ENCODE measurements at places on chromosomes 6 and 20. TPM values are rescaled to one million over a fixed set of nuclear protein-coding genes. Genes with fewer than 3 reads are reported as not detected.

Gene BMP2
- total RNA-seq: 28.8 TPM

Gene LGSN
- not detected for total RNA-seq

DNA sequence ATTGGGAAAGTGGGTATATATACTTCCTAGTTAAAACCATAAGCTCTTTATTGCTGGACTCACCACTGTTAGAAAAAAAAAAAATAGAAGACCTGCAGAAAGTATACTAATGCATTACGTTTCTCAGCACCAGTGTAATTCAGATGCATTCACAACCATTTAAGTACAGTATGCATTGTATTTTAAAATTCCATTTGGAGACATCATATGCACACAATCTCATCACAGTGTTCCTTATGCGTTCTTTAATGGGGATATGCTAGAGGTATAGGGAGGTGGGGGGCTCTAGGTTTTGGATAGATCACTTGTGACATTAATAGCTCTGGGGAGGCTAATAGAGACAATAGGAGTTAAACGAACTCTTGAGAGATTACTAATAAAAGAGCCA is 9.4 kb downstream of the TFAP2A start:
- DNase-seq: no peak

GRCh38 chr6:3244003-3244831 is 14.5 kb upstream of the PSMG4 start:
- no peak for DNase-seq

Gene BNIP5
- 0.11 TPM for total RNA-seq

DNA sequence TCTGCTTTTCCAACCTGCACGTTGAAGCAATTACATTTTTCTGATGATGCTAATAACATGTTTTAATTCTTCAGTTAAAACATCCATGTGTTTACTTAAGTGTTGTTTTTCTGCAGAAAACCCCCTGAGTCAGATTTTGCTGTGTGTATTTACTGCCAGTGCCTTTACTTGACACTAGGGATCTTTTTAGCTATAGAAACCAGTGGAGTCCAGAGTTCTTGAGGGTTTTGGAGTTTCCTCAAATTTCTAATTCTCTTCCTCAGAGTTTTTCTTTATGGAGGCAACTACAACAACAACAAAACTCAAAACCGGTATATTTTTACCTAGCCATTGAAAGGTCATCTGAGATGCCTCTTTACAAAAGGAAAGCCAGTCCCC is 168.4 kb downstream of the JARID2 start:
- DNase-seq: no peak

DNA sequence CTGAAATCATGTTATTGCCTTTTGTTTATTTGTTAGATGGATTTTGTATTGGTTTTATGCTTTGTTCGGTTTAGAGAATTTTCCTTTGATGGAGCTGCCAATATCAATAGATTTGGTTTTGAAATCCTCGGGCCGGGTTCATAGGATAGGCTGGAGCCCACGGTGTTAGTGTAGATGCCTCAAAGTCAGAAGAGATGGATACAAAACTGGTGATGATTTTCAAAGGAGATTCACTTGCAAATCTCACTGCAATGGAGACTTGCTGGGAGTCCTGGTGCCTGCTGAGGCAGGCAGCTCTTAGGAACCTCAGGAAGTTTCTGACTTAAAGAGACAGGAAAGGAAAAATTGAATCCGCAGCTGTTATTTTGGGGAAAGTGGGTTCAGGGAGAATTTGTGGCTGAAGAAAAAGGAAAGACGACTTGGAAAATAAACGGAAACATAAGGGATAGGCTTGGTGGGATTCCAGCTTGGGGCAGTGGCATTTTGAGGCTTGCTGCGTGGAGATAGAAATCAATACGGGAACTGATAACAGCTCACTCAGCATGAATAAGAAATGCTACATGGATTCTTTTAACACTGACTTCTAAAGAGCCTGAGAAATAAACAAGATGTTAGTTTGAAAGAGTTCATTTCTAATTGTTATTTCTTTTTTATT is 241.6 kb downstream of the PHACTR1 start:
- DNase-seq: no peak

Gene PKIB
- 9.0 TPM for total RNA-seq

DNA sequence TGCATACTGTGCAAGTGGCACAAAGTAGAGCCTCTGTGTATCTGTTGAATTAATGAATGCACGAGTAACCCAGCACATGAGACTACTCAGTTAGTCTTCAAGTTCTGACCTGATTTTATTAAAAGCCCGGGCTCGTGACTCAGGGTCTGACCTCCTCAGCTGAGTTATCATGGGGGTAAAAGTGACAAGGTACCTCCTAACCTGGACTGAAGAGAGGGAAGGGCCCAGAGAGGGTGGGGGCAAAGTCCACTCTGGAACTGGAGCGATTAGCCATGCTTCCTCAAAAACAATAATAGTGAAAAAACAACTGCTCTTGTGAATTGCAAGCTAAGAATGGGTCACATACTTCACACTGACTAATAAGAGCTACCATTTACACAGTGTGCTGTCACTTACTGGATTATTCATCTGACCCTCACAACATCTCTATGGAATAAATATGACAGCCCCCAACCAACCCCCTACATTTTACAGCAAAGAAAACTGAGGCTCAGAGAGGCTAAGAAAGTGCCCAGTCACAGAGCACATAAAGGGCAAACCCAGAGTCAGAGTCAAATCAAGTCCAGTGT is 26.7 kb downstream of the TRERF1 start:
- no peak for DNase-seq

- no peak for DNase-seq
These were observed 20.3 kb upstream of the HLA-DRB1 start for GRCh38 chr6:32609731-32610640.

Gene MEI4
- total RNA-seq: not detected

Gene NHLRC1
- 7.9 TPM for total RNA-seq

Gene GCLC
- total RNA-seq: 48.9 TPM

Gene ETV7
- 7.0 TPM for total RNA-seq

Gene DOK5
- total RNA-seq: not detected

DNA sequence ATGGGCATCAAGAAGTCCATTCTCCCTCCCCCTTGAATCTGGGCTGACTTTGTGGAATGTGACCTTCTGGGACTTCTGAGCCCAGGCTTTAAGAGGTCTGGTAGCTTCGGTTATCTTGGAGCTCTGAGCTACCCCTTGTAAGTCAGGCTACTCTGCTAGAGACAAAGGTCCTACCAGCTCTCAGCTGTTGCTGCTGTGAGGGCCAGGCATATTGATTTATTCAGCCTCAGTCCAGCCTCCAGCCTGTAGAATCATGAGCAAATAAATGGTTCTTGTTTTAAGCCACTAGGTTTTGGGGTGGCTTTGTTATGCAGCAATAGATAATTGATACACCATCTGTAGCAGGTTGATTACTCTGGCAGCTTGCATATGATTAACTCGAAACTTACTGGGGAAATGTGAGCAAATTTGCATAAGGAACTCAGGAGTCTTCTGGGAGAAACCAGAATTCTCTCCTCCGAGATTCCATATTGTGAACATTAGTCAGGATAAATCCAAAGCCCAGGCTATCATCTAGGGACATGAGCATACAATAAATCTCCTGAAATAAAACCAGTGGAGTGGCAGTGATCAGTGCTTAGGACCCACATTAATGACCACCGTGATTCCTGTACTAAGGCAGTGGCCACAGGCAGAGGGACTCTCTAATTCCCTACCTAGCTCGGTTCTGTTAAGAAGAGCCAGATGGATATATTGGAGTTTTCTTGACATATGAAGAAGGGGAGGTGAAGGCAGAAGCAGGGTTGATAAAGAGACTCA is 336.1 kb downstream of the CDC5L start:
- no peak for DNase-seq

DNA sequence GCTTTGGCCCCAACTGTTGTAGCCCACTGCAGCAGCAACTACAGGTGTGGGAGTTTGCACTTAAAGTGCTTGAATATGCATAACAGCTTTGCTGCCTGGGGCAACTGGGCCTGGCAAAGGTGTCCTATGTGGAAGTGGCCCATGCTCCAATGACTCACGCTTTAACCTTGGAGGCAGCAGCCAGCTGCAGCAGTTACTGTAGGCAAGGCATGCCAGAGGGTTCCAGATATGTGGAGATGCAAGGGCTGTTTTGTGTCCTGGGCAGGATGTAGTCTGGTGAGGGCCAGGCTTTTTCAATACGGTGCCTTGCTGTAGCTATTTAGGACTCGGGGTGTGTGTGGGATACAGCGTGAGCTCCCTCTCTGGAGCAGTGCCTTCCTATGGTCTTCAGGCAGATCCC is 150.3 kb downstream of the NKAIN2 start:
- DNase-seq: no peak

- DNase-seq: no peak
These were observed 365.1 kb upstream of the SOX4 start for GRCh38 chr6:21228411-21228810.

Gene COQ3
- 2.6 TPM for total RNA-seq

GRCh38 chr20:42258564-42259302 is 640.6 kb upstream of the CHD6 start:
- DNase-seq: no peak

DNA sequence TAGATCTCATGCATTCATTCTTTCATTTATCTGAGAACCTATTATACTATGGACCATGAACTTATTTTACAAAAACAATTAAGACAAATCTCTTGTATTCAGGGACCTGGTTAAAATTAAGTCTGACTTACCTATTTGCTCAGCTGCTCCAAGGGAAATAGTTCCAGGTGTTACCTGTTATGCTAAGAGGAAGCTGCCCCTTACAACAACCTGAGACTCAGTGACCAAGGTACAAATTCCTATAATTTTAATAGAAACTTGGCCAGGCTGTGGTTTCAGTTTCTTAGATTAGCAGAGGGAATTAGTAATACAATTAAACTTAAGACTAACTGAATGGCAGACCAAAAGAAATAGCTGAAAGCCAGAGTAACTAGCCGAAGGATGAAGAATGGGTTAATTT is 48.2 kb upstream of the GMPR start:
- no peak for DNase-seq

DNA sequence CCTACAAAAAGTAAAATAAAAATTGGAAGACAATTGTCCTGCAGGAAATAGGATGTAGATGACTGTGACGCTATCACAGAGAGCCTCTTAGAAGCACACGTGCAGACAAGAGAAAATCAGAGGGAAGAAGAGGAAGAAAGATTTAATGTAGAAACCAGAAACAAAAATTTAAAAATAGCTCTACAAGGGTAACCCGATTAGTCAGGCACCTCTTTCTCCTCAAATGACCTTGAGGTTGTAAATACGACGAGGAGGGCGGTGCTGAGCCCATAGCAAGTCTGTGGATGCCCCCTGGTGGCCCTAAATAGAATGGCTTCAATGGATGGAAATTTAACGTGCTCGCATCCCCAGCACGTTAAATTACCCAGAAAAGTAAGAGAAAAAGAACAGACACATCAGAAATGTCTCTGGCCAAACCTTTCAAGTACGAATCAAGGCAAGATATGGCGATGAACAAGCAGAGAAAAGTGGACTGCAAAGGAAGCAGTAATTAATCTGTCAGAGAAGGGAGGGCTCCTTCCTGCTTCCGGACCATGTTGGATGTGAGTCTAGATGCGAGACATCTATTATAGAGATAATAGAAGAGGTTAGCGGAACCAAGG is 4.2 kb upstream of the PRPH2 start:
- DNase-seq: no peak

Gene LAMA4
- total RNA-seq: 16.6 TPM

- no peak for DNase-seq
These were observed 390.1 kb upstream of the CITED2 start for GRCh38 chr6:139764498-139764986.

Gene CRISP2
- total RNA-seq: not detected

Gene PHACTR3
- 12.8 TPM for total RNA-seq

GRCh38 chr20:667351-668034 is 8.1 kb downstream of the SCRT2 start:
- no peak for DNase-seq

DNA sequence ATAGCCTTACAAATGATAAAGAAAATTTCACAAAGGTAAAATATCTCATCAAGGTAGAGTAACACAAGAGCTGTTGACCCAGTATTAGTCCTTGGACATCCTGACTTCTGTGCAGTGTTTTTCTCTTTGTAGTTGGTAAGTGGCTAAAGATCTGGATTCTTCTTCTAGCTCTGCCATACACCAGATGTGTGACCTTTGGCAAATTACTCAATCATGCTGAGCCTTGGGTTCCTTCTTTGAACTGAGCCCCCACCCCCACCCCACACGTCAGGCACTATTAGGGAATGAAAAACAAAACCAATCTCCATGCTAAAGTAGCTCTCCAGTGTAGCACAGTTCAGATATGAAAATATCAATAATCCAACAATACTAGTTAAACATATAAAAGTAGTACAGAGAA is 15.1 kb upstream of the TRIM39 start:
- DNase-seq: no peak

Gene NDRG3
- 19.2 TPM for total RNA-seq
